ENCODE measurements at places on chromosomes 1 and 21.

- DNase-seq = no peak
These were observed 5.8 kb downstream of the IFI16 start for GRCh38 chr1:159015440-159015909.

DNA sequence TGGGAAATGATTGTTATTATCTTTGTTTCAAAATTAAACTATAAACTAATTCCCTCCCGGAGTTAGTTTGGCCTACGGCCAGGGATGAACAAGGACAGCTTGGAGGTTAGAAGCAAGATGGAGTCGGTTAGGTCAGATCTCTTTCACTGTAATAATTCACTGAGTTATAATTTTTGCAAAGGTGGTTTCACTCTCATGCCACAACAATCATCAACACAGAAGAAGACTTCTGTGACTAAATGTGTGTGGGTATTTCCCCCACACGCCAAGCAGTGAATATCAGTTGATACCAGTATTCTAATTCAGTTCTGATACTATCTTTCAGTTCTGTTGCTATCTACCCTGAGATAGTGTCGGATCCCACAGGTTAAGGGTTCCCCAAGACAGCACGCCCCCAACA is 215.1 kb downstream of the S1PR1 start:
- DNase-seq = no peak

DNA sequence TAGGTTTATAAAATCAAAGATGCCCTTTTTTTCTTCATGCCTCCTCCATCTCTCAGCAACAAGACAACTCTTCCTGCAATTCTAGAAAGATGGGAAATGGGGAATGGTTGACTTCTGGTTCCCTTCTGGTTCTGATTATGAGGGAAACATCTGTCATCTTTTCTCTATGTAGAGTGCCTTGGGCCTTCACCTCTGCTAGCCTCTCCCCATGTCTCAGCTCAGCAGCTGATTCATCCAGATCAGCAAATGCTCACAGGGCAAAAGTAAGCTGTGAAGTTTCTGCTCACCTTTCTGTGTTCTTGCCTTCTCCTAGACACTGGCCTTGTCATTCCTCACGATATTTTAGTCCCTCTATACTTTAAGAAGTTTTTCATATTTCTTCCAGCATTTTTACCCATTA is 17.8 kb upstream of the BECN2 start:
- DNase-seq = no peak

- DNase-seq = no peak
These were observed 31.4 kb downstream of the DDR2 start for GRCh38 chr1:162663589-162664106.

DNA sequence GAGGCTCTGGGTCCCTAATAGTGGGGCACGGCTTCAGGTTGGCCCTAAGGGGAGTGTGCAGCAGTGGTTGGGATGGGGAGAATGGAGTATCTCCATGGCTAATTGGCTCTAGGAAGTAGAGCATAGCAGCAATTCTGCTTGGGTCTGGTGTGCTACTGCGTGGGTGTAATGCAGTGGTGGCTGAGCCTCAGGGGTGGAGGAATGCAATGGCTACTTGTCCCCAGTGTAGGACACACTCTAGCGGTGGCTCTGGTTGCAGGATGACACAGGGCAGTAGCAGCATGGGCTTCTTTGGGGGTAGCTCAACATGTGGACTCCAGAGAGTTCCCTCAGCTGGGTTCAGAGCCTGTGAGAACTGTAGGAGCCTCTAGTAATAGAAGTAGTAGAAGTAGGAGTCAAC is 91.2 kb upstream of the FAM78B start:
- DNase-seq = no peak

DNA sequence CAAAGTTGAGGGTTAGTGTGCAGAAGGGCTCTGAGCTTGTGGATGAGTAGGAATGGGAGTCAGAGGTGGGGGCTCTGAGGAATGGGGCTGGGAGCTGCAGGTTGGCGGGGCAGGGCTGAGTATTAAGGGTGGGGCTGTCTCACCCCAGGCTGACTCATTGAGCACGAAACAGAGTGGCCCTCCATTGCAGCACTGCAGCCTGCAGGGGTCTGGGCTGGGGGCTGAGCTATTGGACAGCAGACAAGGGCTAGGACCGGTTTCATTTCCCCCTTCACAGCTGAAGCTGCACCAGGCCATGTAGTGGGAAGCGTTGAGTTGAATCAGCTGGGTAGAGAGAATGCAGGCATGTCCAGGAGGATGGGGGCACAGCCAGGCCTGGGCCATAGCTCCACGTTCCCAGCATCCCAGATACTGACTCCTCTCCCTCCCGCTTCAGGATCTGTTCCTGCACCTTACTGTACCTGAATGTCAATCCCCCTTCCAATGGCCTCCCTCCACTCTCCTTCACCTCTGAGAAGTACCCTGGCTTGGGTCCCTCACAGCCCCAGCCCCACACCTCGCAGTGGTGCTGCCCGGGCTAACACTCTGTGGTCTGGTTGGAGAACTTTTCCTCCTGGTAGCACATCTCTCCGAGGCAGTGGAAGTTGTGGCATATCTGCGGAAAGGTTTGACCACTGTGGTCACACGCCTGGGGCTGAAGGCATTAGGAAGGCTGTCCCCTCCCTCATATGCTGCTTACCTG is 4.4 kb upstream of the INPP5B start:
- DNase-seq = no peak

DNA sequence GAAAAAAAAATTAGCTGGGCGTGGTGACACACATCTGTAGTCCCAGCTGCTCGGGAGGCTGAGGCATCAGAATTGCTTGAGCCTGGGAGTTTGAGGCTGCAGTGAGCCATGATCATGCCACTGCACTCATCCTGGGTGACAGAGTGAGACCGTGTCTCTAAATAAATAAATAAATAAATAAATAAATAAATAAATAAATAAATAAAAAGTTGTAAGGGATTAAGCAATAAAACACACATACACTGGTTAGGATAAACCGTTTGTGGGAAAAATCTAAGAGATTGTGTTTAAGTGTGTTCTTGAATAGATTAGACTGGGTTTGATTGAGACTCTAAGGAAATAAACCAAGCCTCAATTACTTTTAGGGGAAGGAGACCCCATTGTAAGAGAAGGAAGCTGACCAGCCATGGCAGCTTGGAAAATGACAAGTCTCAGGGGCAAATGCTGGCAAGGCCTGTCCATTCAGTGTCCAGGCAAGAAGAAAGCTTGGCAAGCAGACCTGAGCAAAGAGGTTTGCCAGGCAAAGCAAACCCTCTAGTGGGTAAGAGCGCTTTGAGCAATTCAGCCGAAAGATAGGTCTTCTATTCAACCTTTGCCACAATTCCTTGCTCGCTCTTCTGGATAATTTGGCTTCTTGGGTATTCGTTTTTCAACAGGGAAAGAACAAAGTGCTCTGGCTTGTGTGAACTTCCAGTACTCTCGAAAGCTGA is 106.9 kb upstream of the SERBP1 start:
- DNase-seq = no peak

- no peak for DNase-seq
These were observed 607.3 kb downstream of the NCAM2 start for GRCh38 chr21:21605521-21605920.

DNA sequence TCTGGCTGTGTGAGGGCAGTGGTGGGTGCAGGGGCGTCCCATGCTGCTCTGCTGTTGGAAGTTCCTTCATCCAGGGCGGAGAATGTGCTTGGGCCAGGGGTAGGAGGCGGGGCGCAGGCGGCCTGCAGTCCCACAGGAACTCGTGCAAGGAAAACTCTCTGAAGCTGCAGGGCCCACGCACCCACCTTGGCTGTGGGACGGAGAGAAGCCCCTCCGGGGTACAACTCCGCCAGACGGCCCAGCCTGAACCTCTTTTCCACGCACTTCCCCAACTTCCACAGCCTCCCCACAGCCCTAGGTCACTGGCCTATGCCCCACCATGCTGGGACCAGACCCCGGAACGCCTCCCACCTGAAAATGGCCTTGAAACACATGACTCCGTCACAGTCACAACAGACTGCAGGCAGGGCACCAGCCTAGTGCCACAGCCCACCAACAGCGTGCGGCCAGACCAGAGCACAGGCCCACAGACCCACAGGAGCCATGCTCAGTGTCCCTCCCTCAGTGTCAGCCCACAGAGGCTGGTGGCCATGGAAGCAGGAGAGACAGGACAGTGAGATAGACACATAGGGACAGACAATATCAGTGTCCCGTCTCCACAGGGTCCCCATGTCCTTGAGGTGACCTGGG is 47.8 kb downstream of the WNT9A start:
- no peak for DNase-seq

DNA sequence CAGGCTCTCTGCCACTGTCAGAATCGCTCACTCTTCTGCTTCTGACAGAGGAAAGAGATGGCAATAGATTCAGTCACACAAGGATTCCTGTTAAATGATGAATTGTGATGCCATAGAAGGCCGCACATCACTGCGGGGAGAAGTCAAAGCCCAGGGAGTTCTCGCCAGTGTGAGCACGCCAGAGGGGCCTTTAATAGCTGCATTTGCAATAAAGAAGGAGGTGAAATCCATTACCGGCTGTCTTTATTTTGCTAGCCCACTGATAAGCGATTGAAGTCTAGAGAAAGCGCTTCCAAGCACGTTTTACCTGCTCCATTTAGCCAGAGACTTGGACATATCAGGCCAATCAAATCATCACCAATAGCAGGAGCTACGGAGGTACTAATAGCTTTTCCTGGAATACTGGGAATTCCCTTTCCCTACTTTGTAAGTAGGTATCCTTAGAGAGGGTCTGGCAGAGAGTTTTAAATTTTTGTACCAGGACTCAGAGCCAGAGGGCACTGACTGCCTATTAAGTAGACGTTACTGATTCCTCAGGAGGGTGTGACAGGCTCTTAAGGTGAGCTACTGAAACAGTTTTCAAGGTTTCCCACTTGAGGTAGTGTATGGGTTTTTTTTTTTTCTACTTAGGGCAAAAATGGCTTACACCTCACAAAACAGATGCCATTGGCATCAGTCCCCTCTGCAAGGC is 10.2 kb upstream of the TARBP1 start:
- DNase-seq = no peak

DNA sequence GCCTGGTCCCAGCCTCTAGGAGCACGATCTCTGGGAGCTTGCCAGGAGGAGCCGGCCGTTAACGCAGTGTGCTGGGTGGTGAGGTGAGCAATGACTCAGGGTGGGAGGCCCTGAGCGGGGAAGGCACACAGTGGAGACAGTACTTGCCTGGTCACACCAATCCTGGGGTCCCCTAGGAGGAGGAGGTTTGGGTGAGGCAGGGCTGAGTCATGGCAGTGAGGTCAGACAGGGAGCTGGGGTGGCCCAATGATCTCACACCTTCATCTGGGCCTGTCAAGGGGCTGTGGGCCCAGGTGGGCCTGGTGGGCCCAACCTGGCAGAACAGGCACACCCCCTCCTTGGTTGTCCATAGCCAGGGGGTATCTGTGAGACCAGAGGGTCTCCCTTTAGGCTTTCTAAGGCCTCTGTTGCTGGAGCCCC is 8.6 kb upstream of the EDN2 start:
- no peak for DNase-seq

GRCh38 chr1:207804721-207805468 is 53.0 kb downstream of the CD46 start:
- no peak for DNase-seq

DNA sequence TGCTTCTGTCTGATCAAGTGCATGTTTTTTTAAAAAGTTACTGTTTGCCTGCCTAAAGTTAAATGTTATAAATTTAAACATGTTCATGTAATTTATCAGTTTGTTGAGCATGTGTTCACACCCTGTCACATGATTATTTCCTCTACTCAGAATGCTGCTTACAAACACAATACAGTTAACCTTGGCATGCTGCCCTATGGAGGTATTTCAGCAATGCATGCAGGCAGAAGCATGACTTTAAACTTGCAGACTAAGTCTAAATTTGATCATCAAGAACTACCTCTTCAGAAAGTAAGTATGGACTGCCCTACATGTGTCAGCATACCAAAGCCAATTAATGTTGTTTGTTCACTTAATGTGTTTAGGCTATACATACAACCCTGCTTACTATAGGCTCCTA is 161.6 kb downstream of the LRRC40 start:
- no peak for DNase-seq

- no peak for DNase-seq
These were observed 7.2 kb downstream of the VANGL1 start for GRCh38 chr1:115648717-115649691.

GRCh38 chr1:116972674-116973030 is 28.9 kb upstream of the CD101 start:
- DNase-seq = no peak

DNA sequence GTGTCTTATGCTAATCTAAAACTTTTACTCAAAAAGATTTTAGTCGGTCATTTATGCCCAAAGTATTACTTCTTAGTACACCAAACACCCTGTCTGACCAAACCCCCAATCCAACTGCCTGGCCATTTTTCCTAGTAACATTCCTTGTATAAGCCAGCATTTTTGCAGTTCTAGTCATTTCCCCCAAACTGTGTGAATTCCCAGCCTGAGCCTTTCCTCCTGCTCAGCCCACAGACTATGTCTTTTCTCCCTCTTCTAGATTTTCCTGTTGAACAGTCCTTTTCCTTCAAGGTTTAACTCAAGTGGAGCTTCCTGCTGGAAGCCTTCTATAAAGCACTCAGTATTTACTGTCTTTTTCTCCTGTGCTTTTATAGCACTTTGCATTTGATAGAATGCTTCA is 843.8 kb downstream of the USP25 start:
- DNase-seq = no peak

- DNase-seq = no peak
These were observed 766.6 kb downstream of the ADGRL2 start for GRCh38 chr1:82567348-82567747.

DNA sequence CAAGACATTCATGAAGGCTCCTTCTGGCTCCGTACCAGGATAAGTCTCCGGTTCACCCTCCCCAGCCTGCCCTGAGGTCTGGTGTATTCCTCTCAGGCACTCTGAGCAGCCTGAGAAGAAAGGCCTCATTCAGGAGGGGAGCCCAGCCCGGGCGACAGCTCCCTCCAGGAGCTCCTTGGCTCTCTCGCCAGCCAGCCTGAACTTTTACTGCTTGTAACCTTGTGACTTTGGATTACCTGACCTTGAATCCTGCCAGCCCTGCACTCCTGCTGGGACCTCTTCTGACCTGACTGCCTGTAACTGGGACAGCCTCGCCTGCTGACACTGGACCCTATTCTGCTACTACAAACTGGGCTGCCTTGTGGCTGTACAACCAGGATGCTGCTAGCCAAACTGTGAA is 65.8 kb downstream of the CD34 start:
- DNase-seq = no peak

GRCh38 chr1:36905941-36906340 is 128.4 kb downstream of the GRIK3 start:
- no peak for DNase-seq

GRCh38 chr1:181133441-181133951 is 45.0 kb downstream of the IER5 start:
- DNase-seq = no peak

DNA sequence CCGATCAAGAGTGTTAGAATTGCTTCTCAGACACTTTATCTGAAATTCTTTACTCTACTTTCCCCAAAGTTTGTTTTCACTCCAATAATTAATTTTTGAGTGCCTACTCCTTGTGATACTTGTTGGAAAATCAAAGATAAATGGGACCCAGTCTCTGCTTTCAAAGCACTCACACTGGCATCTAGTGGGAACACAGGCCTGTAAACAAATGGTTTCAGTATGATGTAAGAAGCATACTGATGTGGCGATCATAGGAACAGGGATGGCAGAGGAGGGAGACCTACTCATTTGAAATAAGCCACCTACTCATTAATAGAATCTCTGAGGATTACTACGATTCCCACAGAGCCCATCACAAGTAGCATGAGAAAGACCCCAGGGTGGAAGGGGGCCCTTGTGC is 273.7 kb upstream of the ST6GALNAC5 start:
- DNase-seq = no peak

Data from NCI-H2081 treated with DMSO at 0.1 percent for 48 hours (cell line).